ENCODE measurements at places on chromosomes 4 and X.

GRCh38 chr4:40367451-40367850 lies 32.3 kb downstream of the CHRNA9 start:
- no peak for DNase-seq

DNA sequence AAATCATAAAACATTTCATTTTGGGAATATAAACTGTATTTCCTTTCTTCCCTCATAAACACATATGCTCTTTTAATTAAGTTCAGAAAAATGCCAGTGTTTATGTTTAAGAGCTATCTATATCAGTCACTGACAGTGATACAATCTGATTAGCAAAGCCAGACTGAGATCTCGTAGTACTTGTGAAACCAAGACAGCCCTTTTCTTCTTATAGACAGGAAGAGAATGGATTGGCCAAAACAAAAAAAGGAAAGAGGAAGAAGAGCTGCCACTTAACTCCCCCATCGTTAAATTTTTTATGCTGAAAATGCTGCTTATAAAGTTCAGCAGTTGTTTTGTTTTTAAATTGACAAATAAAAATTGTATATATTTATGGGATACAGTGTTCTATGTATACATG lies 87.4 kb downstream of the PLAC1 start:
- DNase-seq: no peak

DNA sequence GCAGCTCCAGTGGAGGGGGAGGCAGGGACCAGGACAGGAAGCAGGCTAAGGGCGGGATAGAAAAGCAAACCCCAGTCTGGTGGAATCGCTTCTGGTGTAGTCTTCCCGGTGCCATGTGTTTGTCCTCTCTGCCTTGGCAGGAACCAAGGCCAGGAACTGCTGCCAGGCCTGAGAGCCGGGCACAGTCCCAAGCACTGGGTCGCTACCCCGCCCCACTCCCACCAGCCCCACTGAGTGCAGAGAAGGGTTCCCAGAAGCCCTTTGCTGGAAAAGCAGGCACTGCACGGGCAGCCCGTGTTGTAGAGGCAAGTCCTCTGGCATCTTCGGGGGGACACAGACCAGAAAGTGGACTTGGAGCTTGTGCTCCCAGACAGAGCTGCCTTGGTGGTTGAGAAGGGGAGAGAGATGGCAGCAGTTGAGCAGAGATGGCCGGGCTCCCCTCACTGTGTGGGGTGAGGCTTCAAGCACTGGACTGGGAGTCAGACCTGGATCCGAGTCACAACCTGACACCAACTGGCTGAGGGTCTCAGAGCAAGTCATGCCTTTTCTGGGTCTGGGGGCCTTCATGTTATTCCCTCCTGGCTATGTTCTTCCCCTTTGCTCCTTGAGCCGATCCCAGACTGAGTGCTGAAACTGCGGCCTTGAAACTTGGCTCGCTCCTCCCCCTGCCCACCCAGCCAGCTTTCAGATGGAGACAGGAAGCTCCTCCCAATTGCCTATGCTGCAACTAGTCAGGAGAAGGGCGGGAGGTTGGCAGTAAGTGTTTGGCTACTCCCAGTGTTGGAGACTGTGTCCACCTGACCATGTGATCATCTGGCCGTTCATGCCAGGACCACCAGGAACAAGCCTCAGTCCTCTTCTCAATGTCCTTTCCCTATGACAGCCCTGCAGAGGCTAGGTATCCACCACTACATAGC lies 59.7 kb upstream of the MTM1 start:
- peak; percentile 22 for DNase-seq

- no peak for DNase-seq
Measured at GRCh38 chr4:166657261-166657660, 577.0 kb downstream of the SPOCK3 start.

DNA sequence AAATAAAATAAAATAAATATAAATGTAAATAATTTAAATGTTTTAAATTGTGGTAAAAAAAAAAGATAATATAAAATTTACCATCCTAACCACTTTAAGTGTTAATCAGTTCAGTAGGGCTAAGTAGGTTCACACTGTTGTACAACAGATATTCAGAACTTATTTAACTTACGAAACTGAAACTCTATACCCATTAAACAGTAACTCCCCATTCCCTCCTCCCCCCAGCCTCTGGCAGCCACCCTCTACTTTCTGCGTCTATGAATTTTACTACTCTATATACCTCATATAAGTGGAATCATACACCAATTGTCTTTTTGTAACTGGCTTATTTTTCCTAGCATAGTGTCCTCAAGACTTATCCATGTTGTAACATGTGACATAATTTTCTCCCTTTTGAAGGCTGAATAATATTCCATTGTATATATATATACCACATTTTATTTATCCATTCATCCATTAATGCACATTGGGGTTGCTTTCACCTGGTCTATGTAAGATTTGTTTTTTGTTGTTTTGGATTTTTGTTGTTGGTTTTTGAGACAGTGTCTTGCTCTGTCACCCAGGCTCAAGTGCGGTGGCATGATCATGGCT lies 32.5 kb upstream of the ELF2 start:
- no peak for DNase-seq

- DNase-seq: no peak
Measured at GRCh38 chrX:106139048-106139447, 29.1 kb upstream of the PWWP3B start.

DNA sequence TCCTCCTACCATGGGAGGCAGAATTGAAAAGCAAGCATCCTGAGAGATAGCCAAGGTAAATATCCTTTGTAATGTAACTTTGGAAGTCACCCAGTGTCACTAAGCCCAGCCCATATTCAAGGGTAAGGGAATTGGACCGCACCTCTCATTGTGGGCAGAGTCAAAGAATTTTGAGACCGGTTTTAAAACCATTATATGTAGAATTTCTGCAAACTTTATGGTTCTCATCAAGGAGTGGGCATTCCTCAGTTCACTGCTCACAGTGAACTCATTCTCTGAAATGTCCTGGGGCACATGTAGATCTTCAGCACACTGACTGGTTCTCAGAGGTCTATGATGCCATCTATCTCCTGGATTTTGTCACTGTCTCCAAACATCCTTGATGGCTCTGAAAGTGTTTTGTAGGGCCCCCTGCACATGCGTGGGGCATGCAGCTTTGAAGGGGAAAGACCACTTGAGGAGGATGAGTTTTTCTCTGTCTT lies 35.3 kb upstream of the CHRNA9 start:
- no peak for DNase-seq

GRCh38 chrX:116824785-116825184 lies 362.0 kb upstream of the CT83 start:
- no peak for DNase-seq

- DNase-seq: peak; percentile 64
Measured at GRCh38 chr4:157882901-157883300, 289.9 kb downstream of the GASK1B start.

DNA sequence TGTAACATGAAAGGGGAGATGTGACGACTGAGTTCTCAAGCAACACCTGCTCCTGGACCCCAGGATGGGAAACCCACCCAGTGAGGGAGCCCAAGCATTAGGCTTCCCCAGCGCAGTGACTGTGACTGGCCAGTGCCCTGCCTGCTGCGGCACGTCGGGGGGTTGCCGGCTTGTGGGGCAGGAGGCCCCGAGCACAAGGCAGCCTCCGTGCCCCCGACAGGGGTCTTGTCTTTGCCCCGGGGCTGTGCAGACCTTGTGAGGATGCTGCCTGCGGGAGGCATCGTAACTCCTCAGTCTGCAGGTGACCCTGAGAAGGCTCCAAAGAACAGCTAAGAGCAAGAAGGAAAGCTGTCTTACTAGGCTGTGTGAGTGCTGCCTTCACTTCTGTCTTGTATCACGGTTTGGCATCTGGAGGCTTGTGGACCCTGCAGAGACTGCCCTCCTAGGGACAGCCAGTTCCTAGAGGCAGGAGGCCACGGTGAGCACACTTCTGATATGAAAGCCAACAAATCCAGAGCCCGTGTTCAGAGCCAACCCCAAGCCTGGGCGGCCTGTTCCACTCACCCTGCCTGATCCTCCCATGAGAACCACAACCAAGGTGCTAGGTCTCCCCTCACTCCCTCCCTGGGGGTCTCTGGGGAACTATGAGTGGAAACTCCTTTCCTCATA lies 47.7 kb downstream of the FGFRL1 start:
- DNase-seq: no peak

DNA sequence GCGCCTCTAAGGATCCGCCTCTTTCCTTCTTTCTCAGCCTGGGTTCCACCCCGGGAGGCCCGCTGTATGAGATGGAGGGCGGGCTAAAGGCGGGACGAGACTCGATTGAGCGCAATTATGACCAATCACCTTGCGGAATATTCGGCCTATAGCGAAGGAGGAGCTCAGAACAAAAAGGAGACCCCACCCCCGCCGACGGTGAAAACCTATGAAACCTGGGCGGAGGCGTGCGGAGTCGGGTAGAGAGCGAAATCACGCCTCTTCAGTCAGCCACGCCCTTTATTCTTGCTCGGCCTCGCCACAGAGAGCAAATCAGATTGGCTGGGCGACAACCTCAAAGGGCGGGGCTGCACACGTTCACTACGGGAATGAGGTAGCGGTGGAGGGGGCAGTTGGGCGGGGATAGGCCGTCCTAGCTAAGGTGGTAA lies 615 bp upstream of the CDK16 start:
- DNase-seq: peak; percentile 99

DNA sequence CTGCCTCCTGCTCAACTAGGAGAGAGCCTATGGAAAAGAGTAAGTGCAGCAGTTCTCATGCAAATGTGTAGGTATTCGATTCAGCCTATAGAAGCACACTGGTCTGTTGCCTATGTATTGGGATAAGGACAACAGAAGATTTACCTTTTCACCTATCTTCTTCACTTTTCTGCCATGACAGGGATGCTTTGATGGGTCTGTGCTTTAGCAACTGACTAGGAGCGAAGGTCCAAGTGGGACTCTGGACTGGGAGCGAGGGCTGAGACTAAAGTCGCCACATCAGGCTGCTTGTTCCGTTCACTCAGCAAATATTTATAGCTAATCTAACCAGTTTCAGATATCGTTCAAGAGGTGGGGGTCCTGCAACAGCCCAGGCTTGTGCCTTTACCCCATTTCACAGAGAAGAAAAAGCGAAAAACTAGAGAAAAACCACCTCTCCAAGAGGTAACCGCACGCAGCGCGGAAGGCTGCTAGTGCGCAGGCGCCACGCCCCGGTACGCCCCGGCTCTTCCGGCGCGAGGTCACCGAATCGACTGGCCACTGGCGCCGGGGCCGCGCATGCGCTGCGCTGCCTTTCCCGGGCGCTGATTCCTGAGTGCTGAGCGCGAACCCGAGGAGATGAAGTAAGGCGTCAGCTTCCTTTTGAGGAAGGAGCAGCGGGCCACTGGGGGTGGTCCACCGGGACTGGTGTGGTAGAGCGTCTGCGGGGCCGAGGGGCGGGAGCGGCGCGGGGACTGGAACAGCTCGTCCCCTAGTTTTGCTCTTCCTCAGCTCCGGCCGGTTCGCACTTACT lies at the start of gene RBMX2:
RBMX2 (plus strand) TSS at position 573 of the 793 bp plus-strand sequence; CDS start at position 619, 46 bp downstream.
- peak; percentile 85 for DNase-seq

GRCh38 chr4:102533348-102533747 lies 32.2 kb downstream of the NFKB1 start:
- no peak for DNase-seq

DNA sequence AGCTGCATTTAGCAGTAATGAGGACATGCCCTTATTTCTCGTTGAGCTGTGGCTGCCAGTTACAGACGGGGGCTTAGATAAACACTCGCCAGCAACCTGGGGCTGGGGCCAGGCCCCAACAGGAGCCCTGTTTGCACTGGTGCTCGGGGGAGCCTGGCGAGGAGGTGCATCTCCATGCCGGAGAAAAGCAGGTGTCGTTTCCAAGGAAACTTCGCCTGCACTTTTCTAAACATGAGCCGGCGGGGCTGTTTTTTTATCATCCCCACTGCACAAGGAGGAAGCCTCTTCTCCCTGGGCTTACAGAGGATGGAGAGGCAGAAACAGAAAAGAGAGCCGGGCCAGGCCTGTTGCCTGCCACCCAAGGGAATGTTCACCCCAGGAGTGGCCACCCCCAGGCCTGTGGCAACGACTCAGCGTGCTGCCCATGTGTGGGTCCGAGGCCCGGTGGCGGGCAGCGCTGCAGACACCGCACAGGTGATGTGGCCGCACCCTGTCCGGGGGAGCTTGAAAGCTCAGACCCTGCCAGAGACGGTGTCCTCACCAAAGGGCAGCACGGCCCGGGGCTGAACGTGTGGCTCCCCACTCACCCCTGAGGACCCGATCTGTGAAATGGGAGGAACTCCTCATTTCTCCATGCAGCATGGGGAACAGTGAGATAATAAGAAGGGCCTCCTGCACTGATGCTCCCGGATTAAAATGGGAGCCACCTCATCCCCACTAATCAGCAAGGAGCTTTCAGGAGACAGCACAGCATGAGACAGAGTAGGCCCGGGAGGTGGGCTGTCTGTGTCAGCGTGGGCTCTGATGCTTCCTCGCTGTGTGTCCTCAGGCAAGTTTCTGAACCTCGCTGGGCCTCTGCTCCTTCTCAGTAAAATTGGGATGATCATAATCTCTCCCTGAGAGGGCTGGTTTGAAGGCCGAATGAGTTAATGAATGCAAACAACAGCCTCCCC lies 33.8 kb upstream of the ADRA2C start:
- DNase-seq: no peak

DNA sequence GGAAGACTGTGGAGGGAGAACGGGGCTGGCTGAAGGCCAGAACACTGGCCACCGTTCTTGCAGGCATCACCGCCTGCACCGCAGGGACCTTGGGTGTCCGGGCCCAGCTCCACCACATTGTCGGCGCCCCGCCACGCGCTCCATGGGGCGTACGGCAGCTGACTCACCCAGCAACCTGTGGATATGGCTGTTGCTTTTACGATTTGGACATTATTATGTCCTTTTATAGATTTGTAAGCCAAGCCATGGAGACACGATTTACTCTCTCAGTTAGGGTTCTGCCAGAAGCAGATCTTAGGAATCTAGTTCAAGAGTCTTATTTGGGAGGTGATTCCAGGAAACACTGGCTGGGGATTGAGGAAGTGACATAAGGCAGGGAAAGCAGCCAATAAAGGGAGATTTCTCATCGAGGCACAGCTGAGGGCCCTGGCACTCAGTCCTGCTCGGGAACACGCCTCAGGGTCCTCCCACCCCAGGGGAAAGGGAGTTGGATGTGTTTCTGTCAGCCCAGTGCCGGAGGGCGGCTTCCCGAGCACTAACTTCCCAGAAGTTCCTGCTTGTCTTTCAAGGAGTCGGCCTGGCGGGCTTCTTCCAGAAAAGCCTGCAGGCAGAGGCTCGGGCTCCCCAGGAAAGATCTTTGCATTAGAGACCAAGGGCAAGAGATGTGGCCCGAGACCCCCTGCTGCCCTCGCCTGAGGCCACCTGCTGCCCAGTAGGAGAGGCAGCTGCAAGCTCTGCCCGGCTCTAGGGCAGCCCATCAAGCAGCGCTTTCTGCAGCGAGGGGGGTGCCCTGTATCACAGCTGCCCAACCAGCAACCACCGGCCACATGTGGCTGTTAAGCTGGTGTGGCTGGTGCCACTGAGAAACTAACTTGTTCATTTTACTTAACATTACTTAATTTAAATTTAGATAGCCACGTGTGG lies 52.9 kb downstream of the CRMP1 start:
- no peak for DNase-seq

DNA sequence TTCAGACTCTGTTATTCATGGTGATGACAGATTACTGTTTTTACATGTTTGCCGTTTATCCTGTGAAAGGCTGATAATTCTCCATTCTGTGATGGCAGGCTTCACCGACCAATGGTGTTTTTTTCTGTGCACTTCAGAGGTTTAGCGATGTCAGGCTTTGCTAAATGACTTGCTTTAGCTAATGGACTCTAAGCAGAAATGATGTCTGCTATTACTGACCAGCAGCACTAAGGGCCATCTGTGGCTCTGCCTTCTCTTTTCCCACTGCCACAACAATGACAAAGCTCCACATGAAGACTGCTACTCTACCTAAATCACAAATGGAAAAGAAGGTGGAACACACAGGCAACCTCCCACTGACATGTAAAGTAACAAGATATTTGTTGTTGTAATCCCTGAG lies 68.4 kb upstream of the ALB start:
- DNase-seq: peak; percentile 53

Data from eye (tissue), 1 donor.